ENCODE measurements at places on chromosomes 7 and 10.

DNA sequence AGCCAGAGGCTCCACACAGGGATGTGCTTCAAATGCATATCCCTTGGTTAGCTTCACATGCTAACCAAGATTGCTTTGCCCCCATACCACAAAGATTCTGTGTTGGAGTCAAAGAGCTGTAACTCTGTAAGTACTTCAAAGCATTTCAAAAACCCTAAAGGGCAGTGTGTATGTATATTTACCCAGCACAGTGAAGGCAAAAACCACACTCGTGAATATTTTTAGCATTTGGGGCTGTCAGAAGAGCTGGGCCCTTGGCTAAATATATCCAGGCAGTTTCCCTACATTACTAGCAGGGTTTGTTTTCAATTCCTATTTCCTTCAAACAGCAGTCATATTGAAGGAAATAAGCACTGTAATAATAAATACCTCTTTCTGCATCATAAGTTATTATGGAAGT, 84.2 kb upstream of the STEAP1B start:
- DNase-seq, result no peak

DNA sequence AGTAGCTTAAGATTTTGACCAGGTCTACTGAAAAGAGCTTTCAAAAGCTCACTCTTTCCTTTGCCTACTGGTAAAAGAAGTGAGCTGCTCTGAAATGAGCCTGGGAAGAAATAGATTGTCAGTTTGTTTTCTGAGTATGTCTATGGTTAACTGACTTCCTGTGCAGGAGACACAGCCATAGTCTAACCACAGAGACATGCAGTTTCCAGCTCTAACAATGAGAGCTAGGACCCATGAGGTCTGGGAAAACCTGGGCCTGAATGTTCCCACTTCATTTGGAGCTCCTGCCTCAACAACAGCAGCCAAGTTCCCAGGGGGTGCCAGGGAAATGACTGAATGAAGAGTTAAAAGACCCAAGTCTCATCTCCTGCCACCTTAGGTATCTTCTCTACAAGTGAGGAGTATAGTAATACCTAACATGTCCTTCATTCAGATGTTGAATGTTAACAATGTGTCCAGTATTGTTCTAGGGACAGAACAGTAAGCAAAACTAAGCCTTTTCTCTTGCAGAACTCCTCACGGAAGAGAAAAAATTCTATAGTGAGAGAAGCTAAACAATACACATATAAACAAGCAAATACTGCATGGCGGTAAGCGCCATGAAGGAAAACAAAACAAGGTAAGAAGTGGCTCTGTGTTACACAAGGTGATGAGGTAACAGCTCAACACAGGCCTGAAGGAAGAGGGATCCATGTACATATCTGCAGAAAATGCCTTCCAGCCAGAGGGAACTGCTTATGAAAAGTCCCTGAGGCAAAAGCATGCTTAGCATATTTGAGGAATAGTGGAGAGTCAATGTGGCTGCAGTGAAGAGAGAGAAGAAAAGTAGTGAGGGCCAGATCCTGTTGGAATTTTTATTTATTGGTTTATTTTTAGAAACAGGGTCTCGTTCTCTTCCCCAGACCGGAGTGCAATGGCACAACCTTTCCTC, 26.4 kb upstream of the ANKRD1 start:
- DNase-seq, result no peak

GRCh38 chr7:12091231-12091630, 119.9 kb upstream of the TMEM106B start:
- DNase-seq, result no peak

DNA sequence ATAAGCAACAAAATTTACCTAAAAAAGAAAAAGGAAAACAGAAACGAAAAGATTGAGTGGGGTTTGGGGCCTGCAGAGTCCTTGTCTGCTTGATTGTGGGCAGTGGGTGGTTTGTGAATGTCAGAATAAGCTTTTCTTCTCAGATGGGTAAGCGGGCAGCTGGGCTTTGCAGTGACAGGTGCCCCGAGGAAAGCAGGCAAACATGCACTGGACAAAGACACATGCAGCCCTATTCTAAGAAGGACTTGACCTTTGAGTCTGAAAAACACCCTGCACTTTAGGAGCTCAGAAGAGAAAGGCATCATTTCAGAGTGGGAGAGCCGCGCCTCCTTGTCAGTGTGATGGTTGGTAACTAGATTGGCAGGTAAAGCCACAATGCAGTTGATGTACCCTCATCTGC, 562.7 kb downstream of the PTPRN2 start:
- no peak for DNase-seq

DNA sequence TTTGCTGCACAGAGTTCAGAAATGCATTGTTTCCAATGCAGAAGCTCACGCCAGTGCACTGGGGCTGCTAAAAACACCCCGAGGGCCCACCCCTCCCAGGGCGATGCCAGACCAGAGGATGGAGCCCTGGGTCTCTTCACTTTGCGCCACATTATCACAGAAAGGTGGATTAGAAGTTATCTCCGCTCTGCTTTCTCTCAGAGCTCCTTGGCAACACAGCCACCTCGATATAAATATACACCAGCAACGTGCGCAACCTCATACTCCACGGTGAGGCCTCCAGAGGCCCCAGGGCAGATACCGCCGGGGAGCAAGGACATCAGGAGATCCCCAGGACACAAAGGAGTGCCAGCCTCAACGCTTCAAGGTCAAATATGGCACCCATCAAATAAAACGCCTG, 121.0 kb upstream of the TBX20 start:
- DNase-seq, result no peak

GRCh38 chr7:128251337-128251736, 10.3 kb downstream of the LEP start:
- DNase-seq, result no peak

DNA sequence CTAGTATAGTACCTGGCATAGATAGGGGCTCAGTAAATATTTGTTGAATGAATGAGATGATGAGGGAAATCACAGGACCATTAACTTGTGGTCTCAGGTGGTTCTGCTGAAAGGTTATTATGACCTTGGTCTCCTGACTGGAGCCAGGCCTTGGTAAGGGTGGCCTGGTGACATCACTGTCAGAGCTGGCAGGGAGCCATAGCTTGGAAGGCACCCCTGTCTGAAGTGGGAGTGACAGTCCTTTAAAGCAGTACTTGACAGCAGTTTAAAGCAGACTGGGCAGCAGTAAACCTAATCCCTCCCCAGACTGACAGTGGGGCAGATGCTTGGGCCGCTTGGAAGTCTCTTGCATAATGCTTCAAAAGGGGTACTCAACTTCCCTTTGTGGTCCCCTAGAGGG, 13.4 kb downstream of the DPCD start:
- DNase-seq, result no peak

DNA sequence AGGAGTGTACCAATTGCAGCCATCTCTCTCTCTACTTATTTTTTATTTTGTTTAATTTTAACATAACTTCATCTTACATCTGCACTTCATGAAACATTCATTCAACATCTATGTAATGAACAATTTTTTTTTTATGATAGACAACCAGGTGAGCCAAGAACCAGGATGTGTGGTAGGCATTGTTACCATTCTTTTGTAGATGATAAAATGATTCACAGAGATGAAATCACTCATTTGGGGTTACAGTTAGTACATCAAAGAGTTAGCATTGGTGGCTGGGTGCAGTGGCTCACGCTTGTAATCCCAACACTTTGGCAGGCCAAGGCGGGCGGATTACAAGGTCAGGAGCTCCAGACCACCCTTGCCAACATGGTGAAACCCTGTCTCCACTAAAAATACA, 127.8 kb downstream of the HDAC9 start:
- DNase-seq, result no peak

- DNase-seq, result no peak
These were observed 275.2 kb downstream of the POU6F2 start for GRCh38 chr7:39252916-39253315.

- no peak for DNase-seq
These were observed 11.7 kb downstream of the PRKRIP1 start for GRCh38 chr7:102407910-102408309.

GRCh38 chr7:4960363-4960762, 1.4 kb upstream of the MMD2 start:
- no peak for DNase-seq

DNA sequence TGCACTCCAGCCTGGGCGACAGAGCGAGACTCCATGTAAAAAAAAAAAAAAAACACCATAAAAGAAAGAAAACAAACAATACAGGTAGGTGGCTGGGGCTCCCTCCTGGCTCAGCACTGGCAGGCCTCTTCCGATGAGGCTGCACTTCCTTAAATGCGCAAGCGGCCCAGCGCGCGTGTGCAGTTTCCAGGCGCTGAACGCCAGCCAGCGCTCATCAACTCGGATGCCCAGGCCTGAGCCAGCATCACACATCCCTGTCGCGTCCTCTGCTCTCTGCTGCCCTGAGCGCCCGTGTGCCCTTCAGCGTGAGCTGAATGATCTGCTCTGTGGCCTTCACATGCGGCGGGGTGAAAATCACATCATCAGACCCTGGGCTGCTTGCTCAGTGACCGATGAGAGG, 31.8 kb downstream of the NUDT1 start:
- no peak for DNase-seq

DNA sequence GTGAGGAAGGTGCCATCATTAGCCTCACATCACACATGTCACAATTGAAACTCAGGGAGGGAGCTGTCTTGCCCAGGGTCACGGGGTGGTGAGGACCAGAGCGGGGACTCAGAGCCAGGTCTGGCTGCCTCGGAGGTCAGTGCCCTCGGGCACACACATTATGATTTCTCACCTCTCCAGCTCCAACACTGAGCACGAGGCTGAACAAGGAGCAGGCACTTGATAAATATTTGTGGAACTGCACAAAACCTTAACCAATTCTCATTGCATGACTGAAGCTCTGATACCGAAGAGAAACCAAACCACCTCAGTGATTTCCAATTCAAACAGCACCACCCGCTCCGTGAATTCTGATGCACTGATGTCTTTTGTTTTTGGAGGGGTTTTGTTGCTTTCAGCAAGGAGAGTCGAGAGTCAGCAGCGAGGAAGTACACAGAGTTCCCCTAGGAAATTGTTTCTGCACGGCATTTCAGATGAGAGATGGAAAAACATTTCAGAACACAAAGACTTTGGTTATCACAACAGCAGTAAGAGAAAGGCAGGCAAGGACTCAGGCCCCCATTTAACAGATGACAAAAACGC, 55.3 kb upstream of the ZMIZ1 start:
- DNase-seq, result no peak

DNA sequence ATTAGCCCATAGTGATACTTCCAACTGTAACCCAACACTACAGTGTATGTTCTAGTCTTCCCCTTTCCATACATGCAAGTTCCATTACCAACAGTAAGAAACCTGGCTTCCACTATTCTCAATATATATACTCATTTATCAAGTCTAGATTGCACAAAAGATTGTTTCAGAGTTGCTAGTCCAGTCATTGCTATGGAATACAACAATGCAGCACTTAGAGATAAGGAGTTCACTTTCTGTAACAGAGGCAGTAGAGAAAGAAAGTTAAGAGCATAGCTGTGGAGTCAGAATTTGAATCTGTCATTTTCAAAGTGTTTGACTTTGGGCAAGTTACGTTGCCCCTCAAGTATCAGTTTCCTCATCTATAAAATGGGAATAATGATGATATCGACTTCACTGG, 90.1 kb downstream of the RTKN2 start:
- DNase-seq, result no peak

DNA sequence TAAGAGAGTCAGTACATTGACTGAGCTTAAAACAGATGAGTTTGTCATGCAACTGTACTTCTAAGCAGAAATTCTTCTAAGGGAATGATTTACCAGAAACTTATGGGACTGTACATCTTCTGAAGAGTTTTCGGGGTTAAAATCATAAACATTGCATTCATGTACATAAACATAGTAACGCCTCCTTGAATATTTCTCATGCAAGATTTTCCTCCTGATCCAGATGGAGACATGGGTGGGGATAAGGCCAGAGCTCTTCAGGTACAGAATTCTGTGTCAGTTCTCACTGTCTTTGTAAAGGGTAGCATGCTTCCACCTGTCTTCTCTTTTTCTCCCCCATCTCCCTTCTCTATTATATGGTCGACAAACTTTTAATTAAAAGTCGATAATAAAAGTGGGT, 335.3 kb downstream of the ABCA13 start:
- DNase-seq, result no peak

GRCh38 chr10:28284126-28284525, 18.7 kb downstream of the MPP7 start:
- DNase-seq, result no peak

DNA sequence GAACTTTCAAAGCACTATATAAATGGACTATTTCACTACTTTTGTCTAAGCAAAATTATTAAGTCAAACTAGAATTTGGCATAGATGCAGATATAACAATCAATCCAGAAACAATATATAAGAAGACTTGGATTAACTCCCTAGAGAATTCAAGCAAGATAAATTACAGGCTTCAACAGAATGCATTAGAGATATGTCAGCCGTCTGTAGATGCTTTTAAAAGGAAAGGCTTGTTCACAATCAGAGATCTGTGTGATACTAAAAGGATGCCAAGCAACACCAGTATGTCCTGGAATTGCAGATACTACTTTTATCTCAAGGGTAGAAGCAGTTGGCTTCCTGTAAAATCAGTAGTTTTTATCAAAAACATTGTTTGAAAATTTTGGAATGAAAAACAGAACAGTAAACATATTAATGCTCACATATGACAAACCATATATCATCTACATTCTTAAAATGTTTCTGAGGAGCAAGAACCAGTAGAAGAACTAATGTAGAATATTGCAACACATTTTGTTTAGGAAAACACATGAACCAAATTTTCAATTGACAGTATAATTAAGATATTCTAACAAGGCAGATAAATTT, 947.9 kb upstream of the LRRN3 start:
- peak; percentile 53 for DNase-seq

- peak; percentile 31 for DNase-seq
These were observed 214.4 kb downstream of the CREB5 start for GRCh38 chr7:28626624-28627262.

GRCh38 chr10:72802763-72803505, 90.6 kb upstream of the OIT3 start:
- no peak for DNase-seq

- DNase-seq, result no peak
These were observed 257.8 kb downstream of the ETV1 start for GRCh38 chr7:13731643-13732042.

- no peak for DNase-seq
These were observed 7.2 kb downstream of the CDCA7L start for GRCh38 chr7:21938463-21938862.

GRCh38 chr10:6119962-6120361, 31.1 kb downstream of the RBM17 start:
- no peak for DNase-seq

- DNase-seq, result no peak
These were observed 87.6 kb upstream of the AFAP1L2 start for GRCh38 chr10:114491933-114492332.

DNA sequence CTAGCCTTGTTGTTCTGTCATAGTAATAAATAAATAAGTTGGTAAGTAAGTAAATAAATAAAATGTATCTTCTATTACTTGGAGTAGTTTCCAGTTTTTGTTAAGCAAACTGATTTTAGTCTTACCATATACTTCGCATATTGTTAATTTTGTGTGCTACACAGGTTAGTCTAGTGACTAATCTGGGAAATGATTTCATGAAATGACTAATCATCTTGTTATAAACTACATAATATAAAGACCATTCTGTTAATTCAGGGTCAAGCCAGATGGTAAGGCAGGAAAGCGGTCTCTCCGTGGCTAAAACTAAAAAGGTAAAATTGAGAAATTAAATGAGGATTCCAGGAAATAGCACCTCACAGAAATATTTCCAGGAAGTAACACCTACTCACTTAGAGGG, 58.5 kb upstream of the FOXP2 start:
- DNase-seq, result no peak

- DNase-seq, result no peak
These were observed 47.5 kb downstream of the JAKMIP3 start for GRCh38 chr10:132113206-132113605.

GRCh38 chr7:66961096-66961495, 34.3 kb downstream of the SBDS start:
- no peak for DNase-seq

Data from NCI-H2171 treated with DMSO at 0.1 percent for 48 hours (cell line).